Mesenchymal stem cell (in vitro differentiated cells and primary cell): ENCODE measurements at places on chromosomes 11 and 22.

GRCh38 chr11:83127310-83127637 lies 29.7 kb upstream of the PCF11 start:
- H3K36me3 ChIP-seq: peaks cover 3% of the 10 kb centered on the region
- no peak for DNase-seq
- H3K27ac ChIP-seq: no peak overlapping the region
- no peaks in the 10 kb centered on the region for H3K27me3 ChIP-seq

GRCh38 chr22:29343313-29343805 lies 27.9 kb upstream of the RASL10A start:
- H3K4me1 ChIP-seq: peaks cover 17% of the 10 kb centered on the region
- no peak for DNase-seq
- peak overlapping the region; percentile 50 for H3K27ac ChIP-seq
- H3K4me3 ChIP-seq: no peak overlapping the region

GRCh38 chr22:42801252-42802080 lies 55.6 kb downstream of the ARFGAP3 start:
- peaks cover 17% of the 10 kb centered on the region for H3K4me1 ChIP-seq
- H3K27me3 ChIP-seq: no peaks in the 10 kb centered on the region
- no peak for DNase-seq
- no peak overlapping the region for H3K27ac ChIP-seq

DNA sequence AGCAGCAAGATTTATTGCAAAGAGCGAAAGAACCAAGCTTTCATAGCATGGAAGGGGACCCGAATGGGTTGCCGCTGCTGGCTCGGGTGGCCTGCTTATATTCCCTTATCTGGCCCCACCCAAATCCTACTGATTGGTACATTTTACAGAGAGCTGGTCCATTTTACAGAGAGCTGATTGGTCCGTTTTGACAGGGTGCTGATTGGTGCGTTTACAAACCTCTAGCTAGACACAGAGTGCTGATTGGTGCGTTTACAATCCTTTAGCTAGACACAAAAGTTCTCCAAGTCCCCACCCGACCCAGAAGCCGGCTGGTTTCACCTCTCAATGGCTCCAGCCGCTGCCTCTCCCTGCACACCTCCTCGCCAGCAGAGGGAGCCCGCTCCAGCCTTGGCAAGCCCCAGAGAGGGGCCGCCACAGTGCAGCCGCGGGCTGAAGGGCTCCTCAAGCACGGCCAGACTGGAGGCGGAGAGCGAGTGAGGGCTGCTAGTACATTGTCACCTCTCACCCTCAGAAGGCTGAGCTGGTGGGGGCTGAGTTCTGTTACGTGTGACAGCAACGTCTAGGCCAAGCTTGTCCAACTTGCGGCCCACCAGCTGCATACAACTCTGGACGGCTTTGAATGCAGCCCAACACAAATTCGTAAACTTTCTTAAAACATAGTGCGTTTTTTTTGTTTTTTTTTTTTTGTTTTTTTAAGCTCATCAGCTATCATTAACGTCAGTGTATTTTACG lies 8.7 kb downstream of the PTH start:
- no peaks in the 10 kb centered on the region for H3K27me3 ChIP-seq
- no peak overlapping the region for H3K4me3 ChIP-seq
- no peaks in the 10 kb centered on the region for H3K36me3 ChIP-seq

DNA sequence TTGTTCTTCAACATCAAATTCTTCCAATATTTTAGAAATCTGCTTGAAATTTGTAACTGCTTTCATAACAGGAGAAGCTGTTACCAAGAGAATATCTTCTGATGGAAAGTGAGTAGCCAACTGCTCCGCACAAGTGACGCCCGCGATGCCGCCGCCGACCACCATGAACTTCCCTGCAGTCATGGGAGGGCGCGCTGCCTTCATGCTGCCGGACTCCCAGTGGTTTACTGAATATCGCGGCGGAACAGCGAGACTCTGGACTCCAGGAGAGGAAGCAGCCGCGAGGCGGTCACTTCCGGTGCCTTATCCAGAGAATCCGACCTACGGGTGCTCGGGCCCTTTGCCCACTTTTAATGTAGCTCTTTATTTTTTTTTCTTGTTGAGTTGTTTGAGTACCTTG lies 190.6 kb downstream of the GUCY1A2 start:
- no peak overlapping the region for H3K27ac ChIP-seq
- no peaks in the 10 kb centered on the region for H3K36me3 ChIP-seq
- no peak for DNase-seq
- no peaks in the 10 kb centered on the region for H3K27me3 ChIP-seq

- peaks cover 3% of the 10 kb centered on the region for H3K4me1 ChIP-seq
- no peak overlapping the region for H3K27ac ChIP-seq
- H3K4me3 ChIP-seq: no peak overlapping the region
- DNase-seq: no peak
- peaks cover 60% of the 10 kb centered on the region for H3K27me3 ChIP-seq
These were observed 41.3 kb downstream of the TRIM29 start for GRCh38 chr11:120096369-120097191.

DNA sequence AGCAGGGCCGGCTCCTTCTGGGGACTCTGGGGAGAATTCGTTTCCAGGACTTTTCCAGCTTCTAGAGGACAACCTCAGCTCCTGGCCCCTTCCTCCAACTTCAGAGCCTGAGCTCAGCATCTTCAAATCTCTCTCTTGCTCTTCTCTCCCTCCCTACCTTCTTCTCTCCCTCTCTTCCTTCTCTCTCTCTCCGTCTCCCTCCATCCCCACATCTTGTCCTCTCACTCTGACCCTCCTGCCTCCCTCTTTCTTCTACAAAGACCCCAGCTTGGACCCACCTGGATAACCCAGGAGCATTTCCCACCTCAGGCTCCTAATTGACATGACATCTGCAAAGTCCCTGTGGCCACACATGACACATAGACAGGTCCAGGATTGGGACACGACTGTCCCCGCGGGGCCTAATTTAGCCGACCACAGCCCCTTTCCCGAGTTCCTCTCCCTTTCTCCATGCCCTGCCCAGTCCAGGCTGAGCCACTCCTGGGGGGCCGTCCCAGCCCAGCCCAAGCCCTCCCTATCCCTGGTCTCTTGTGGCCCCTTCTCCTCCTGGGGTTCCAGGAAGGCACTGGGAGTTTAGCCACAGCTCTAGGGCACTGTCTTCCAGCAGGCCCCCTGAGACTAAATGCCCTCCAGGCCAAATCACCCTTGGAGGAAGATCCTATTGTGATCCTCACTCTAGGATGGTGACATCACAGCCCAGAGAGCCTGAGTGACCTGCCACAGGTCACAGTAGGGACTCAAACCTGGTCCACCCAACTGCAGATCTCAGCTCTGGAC lies 36.9 kb downstream of the IGLL5 start:
- H3K27me3 ChIP-seq: peaks cover 50% of the 10 kb centered on the region
- no peak for DNase-seq
- H3K4me1 ChIP-seq: no peaks in the 10 kb centered on the region
- H3K36me3 ChIP-seq: no peaks in the 10 kb centered on the region
- H3K27ac ChIP-seq: no peak overlapping the region

DNA sequence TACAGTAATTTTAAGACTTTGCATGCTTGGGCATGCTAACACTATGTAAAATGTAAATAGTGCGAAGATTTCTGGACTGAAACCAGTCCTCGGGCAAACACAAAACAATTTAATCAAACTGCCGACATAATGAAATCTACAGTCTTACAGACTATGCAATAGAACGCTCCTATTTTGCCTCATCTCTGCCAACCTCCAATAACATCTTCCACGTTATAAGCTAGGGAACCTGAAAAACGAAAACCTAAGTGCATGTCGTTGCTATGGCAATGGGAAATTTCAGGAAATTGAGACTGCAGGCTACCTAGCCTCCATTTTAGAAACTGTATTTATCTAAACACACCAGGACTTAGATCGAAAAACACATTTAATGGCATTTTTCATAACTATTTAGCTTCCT lies 1.1 kb downstream of the CSTF3 start:
- H3K4me3 ChIP-seq: peak overlapping the region; percentile 98
- no peaks in the 10 kb centered on the region for H3K27me3 ChIP-seq
- no peak overlapping the region for H3K27ac ChIP-seq
- peaks cover 7% of the 10 kb centered on the region for H3K36me3 ChIP-seq
- peaks cover 8% of the 10 kb centered on the region for H3K4me1 ChIP-seq

DNA sequence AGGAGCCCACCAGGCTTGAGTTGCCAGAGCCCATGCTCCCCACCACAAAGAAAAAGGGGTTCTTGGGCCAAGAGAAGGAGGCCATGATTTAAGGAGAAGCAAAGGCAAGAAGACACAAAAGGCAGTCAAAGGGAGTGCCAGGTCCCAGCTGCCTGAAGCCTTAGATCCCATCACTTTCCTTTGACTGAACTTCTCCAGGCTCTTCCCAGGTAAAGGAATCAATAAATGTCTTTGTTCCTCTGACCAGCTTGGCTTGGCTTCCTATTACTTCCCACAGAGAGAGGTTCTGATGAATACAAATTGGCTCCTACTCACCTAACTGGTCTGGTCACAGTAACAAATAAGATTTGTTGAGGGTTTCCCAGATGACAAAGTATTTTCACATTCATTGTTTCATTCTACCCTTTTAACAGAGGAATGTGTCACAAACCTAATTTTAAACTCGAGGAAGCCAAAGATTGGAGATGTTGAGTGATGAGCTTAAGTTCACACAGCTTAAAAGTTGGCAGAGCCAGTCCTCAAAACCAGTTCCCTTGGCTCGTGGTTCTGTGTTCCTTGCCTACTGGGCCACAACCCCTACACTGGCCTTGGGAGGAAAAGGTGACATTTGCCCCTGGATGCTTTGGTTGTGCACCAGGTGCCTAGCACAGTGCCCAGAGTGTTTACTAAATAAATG lies 96.4 kb upstream of the SESN3 start:
- no peak overlapping the region for H3K27ac ChIP-seq
- no peak for DNase-seq
- H3K4me1 ChIP-seq: peaks cover 7% of the 10 kb centered on the region
- H3K27me3 ChIP-seq: no peaks in the 10 kb centered on the region
- no peak overlapping the region for H3K4me3 ChIP-seq

DNA sequence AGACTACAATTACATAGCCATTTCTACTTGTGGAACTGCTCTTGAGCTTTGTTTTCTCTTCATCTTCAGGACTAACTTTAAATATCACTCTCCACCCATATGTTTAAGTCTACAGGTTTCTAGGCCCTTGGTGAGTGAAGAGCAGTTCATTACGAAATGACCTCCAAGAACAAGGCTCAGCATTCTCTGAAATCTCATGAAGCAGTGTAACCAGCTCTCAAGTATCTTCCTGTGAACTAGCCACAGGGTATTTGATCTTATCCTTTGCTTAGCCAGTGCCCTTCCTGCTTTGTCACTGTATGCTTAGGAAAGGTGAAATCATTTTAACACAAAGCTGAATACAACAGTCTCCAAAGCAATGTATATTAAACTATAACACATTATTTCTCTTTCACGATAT lies 20.4 kb upstream of the LYVE1 start:
- H3K27me3 ChIP-seq: no peaks in the 10 kb centered on the region
- peak; percentile 49 for DNase-seq
- H3K4me3 ChIP-seq: no peak overlapping the region
- peaks cover 26% of the 10 kb centered on the region for H3K36me3 ChIP-seq
- H3K27ac ChIP-seq: no peak overlapping the region

GRCh38 chr22:19199479-19199878 lies 20.9 kb upstream of the SLC25A1 start:
- H3K4me3 ChIP-seq: no peak overlapping the region
- H3K4me1 ChIP-seq: peaks cover 2% of the 10 kb centered on the region
- no peak overlapping the region for H3K27ac ChIP-seq
- DNase-seq: no peak

DNA sequence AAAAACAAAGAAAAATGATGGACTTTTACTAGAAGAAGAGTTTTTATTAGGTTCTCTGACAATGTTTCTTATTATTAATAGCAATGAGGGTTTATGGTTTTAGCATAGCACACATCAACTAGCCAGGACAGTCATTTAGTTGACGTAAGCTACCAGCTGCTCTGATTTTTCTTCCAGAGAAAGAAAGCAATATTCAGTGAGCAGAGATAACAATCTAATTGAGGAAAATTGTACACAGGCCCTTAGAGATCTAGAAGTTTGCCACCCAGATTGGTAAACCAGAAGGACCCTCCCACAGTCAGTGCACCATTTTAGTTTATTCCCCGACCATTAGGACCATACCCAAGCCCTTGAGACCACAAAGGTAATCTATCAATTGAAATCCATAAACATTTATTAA lies 28.7 kb upstream of the TBCEL start:
- no peak overlapping the region for H3K4me3 ChIP-seq
- peaks cover 29% of the 10 kb centered on the region for H3K27me3 ChIP-seq
- H3K4me1 ChIP-seq: no peaks in the 10 kb centered on the region

GRCh38 chr22:45310331-45310976 lies 720 bp downstream of the FAM118A start:
- no peaks in the 10 kb centered on the region for H3K27me3 ChIP-seq
- no peak overlapping the region for H3K27ac ChIP-seq
- no peak for DNase-seq
- peaks cover 3% of the 10 kb centered on the region for H3K36me3 ChIP-seq

GRCh38 chr11:128894286-128894681 lies 3.1 kb downstream of the KCNJ5 start:
- peaks cover 10% of the 10 kb centered on the region for H3K4me1 ChIP-seq
- H3K27ac ChIP-seq: no peak overlapping the region
- H3K27me3 ChIP-seq: peaks cover 32% of the 10 kb centered on the region
- DNase-seq: no peak

- no peaks in the 10 kb centered on the region for H3K27me3 ChIP-seq
- DNase-seq: no peak
- peak overlapping the region; percentile 64 for H3K4me3 ChIP-seq
- no peaks in the 10 kb centered on the region for H3K4me1 ChIP-seq
- H3K36me3 ChIP-seq: no peaks in the 10 kb centered on the region
- no peak overlapping the region for H3K27ac ChIP-seq
These were observed 36.7 kb upstream of the AMPD3 start for GRCh38 chr11:10418259-10418949.

DNA sequence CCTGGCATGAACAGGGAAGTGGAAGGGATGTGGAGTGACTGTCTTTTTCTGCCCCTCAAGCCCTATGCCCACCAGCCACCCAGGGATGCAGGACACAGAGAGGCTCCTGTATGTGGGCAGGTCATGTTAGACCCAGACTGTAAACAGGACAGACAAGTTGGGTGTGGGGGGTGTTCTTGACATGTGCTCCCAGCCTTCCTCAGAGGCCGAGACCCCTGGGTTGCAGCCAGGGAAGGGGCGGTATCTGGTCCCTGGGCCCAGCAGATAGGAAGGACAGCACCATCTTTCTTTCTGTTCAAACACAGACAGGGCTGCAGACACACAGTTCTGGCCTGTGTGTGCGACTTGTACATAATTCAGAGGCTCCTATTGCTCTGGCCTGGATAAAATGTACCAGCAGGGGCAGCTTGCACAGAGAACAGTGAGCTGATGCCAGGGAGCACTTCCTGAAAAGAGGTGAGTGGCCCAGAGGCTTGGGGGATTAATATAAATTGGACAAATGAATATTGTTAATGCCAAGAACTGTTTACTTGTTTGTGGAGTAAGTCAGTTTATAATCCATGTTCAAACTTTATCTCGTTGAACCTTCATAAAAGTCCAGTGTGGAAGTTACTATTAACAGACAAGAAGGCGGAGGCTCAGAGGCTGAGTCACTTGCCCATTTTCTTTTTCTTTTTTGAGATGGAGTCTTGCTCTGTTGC lies 16.6 kb downstream of the GDPD5 start:
- no peak overlapping the region for H3K4me3 ChIP-seq
- no peak overlapping the region for H3K27ac ChIP-seq
- peaks cover 5% of the 10 kb centered on the region for H3K4me1 ChIP-seq
